ENCODE measurements at places on chromosomes 7 and 10.

GRCh38 chr10:75417522-75417927 lies 13.9 kb upstream of the LRMDA start:
- no peak for DNase-seq

- no peak for DNase-seq
Observed at GRCh38 chr10:73577788-73578187, 13.4 kb downstream of the USP54 start.

DNA sequence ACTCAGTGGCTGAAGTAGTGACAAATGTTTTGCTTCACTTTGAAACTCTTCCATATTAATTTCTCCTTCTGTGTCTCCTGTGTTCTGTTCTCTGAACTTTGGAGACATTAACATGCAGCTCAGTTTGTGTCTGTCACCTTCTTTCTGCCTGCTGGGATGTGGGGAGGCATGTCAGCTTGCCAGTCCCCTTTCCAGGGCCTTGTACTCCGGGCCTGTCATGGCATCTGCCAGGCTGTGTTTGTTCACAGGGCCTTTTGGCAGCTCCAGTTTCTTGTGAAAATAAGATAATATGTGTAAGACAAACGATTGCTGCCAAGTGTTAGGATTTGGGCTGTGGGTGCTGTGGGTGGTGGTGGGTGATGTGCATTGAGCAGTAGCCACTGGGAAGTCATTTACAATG lies 76.1 kb upstream of the ELMO1 start:
- no peak for DNase-seq

GRCh38 chr10:126661841-126662515 lies 8.5 kb downstream of the C10orf90 start:
- no peak for DNase-seq

DNA sequence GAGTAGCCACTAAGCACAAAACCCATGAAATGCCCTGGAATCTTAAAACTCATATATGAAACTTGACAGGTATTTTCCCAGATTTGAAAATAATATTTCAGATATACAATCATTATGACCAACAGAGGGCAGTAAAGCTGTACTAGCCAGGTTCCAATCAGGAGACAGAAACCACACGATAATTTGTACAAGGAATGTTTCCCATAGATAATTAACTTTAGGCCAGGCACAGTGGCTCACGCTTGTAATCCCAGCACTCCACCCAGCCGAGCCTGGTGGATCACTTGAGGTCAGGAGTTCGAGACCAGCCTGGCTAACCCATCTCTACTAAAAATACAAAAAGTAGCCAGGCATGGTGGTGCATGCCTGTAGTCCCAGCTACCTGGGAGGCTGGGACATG lies 31.0 kb upstream of the NUB1 start:
- DNase-seq: no peak

DNA sequence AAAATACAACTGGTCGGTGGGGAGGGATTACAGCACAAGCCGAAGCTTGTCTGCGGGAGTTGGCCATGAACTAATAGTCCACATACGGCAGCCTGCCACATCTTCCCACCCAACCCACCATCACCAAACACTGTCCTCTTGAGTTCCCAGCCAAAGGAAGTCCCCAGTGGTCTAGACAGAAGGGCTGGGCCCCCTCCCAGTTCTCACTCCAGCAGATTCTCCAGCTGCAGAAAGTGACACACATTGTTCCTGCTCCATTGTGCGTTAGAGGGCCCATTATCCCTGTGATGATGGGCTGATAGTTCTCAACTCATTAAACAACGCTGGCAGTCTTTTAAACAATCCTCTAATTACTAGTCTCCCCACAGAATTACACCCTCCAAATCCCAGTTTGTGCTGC lies 148.0 kb downstream of the FGFR2 start:
- DNase-seq: no peak

- no peak for DNase-seq
Observed at GRCh38 chr7:44539669-44540506, 1.2 kb downstream of the NPC1L1 start.

- no peak for DNase-seq
Observed at GRCh38 chr10:80453056-80453841, 861 bp upstream of the TSPAN14 start.

- no peak for DNase-seq
Observed at GRCh38 chr7:107404740-107405537, 64.9 kb upstream of the GPR22 start.

- no peak for DNase-seq
Observed at GRCh38 chr7:19117091-19117869, at the start of gene TWIST1. TWIST1 (minus strand) TSS chr7:19117636; CDS start chr7:19117321, 315 bp downstream.

GRCh38 chr7:107047902-107048782 lies 3.6 kb downstream of the PRKAR2B start:
- no peak for DNase-seq

- no peak for DNase-seq
Observed at GRCh38 chr7:26182706-26183105, 17.8 kb downstream of the HNRNPA2B1 start.

- DNase-seq: no peak
Observed at GRCh38 chr10:58438340-58438871, 53.2 kb downstream of the TFAM start.

- DNase-seq: no peak
Observed at GRCh38 chr7:148084138-148084537, 506.4 kb upstream of the C7orf33 start.

- no peak for DNase-seq
Observed at GRCh38 chr10:79357180-79357579, 9.9 kb downstream of the PPIF start.

GRCh38 chr7:152856351-152856750 lies 96.8 kb downstream of the ACTR3B start:
- no peak for DNase-seq

DNA sequence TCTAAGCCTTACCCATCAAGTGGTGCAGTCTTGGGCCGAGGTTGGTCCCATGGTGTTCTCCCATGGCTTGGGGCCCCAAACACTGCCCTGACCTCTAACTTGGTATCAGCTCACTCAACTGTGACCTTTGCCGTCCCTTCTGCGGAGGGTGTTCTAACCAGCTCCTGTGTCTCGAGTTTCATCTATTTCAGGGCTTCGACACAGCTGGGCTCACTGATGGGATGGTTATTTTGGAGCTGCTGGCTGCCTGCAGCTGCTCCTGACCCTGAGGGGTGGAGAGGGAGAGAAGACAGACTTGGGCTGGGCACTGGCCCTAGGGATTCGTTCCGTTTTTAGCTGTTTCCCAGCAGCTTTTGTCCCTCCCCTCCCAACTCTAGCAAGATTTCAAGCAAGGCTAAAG lies 86.9 kb downstream of the NEURL1 start:
- DNase-seq: no peak

- DNase-seq: no peak
Observed at GRCh38 chr7:133297093-133297492, 44.2 kb downstream of the EXOC4 start.

DNA sequence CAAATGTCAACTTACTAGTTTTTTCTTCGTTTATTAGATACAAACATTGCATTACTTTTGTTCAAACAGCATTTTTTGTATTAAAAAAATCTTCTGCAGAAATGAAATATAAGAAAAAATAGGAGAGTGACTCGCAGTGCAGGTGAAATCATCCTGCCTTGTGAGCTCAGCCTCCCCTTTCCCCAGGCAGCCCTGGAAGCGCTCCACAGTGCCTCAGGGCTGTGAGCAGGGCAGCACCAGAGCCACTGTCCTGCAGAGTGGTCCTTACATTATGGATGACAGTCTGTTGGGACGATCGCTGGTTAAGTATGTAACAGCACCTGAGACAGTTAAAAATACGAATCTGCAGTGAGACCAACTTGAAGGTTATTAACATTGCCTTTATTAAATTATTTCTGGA lies 695.4 kb upstream of the POM121L12 start:
- DNase-seq: no peak

DNA sequence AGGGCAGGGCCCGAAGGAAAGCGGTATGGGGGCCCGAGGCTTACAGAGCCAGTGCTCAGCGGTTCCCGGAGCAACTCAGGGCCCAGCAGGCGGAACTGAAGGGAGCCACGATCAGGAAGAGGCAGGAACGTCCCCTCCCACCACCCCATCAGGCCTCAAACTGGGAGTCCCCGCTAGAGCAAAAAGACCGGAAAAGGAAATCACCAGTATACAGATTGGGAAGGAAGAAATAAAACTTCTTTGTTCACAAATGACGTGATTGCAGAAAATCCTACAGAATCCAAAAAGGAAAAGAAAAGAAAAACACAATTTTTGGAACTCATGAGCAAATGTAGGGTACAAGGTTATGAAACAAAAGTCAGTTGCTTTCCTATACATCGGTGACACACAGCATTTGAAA lies 21.6 kb upstream of the ZFAND2A start:
- no peak for DNase-seq

- no peak for DNase-seq
Observed at GRCh38 chr7:155507576-155507975, 38.8 kb downstream of the CNPY1 start.

DNA sequence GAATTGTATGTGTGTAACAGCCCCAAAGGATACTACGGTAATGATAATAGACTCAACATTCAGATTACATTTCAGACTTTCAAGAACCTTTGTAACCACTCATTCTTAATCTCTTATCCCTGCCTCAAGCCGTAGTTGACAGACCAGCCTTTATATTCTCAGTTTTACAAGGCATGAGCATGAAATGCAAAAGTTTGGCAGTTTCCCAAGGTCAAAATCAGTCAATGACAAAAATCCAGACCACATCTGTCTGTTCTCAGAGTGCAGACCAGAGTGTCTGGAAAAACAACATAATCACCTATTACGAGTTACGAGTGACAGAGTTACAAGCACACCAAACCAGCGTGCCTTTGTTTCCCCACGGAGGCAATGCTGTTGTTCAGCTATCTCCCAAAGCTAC lies 178.6 kb upstream of the LRGUK start:
- DNase-seq: no peak

DNA sequence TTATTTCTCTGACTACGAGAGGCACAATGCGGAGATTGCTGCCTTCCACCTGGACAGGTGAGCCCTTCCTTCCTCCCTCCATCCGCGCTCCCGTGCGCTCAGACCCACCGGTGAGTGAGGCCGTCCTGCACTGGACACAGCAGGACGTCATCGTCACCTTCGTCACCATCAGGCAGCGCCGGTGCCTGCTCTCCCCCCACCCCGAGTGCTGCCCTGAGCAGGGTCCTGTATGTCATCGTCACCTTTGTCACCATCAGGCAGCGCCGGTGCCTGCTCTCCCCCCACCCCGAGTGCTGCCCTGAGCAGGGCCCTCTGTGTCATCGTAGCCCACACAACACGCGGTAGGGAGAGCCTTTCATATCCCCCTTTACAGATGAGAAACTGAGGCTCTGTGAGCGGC lies 43.5 kb upstream of the FOXL3 start:
- no peak for DNase-seq

DNA sequence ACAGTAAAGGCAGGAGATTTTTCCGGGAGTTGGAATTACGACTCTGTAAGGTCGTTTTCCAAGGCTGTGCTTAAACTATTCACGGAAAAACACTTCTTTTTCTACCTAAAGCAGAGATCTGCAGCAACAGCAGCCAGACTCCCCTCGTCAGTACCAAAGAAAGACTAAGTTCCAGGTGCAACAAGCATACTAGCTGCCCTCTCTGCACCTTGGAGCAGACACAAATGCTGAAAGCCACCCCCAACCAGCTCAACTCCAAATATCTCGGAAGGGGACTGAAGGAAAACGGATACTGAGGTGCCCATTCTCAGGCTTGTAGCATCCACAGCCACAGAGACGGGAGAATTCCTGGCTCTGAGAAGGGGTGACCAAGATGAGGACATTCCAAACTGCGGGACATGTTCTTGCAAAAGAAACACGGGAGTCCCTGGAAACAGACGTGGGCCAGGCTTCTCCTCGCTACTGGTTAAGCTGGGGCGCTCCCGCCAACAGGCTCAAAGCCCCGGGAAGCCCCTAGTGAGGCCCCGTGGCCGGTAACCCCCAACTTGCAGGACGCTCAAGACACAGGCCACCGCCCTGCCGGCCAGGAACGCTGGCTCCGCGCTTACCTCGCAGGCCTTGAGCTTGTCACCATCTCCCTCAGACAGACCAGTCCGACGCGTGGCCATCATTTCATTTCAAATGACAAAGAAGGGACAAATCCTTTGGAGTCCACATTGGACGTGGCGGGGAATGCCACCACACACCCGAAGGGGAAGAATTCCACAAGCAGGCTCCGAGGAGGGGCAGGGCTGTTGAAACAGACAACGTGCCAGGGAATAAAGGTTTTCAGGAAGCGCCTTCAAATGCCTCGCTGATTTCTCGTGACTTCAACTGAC lies 2.2 kb downstream of the ARHGAP21 start:
- DNase-seq: no peak

DNA sequence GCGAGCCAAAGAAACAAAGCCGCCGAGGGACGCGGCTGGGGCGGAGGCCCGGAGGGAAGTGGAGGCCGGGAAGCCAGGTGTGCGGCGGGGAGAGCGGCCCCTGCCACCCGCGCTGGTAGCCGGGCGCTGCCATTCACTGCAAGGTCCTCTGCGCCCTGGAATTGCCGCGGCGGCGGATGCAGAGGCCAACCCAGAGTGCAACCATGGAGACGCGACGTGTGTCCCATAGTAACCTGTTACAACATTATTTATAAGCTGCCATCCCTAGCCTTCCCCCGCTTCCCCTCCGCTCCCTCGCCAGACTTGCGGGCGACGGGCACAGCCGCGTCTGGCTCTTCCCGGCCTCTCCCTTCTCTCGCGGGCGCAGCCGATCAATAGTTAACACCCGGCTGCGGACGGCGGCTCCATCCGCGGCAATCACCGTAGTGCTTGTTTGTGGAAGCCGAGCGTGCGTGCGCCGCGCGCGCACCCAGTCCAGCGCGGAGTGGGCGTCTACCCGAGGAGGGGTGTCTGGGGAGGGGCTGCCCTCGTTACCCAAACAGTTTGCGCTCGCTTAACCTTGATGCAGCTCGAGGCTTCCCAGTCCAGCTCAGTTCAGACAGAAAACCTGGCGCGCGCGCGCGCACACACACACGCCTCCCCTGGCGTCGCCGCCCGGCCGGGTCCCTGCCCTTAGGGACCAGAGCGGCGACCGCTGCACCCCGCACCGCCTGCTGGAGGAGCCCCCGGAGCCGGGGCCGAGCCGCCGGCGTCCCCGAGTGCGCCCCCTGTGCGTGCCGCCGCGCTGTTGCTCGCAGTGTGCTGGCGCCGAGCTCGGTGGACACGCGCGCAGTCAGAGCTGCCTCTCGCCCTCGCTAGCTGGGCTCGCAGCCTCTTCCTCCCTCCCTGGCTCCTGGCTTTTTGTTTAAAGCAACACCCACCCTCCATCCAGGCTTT lies 165.4 kb upstream of the DPP6 start:
- no peak for DNase-seq

DNA sequence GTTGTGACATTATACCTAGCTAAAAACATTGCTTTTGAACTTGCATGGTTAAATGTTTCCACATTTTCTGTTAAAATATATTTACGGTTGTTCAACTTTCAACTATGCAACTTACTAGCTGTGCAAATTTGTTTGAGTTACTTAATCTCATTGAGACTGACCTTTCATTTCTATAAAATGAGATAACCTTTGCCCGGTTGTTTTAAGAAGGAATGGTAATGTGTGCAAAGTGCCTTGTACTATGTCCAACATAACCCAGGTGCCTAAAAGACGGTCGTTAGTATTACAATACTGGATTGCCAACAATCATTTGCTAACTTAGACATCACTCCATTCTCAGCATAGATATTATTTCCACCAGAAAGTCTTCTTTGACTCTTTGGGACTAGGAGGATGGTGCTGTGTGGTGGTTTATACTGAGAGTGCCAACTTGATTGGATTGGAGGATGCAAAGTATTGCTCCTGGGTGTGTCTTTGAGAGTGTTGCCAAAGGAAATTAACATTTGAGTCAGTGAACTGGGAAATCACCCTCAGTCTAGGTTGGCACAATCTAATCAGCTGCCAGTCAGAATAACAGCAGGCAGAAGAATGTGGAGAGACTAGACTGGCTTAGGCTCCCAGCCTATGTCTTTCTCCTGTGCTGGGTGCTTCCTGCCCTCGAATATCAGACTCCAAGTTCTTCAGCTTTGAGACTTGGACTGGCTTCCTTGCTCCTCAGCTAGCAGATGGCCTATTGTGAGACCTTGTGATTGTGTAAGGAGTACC lies 85.2 kb upstream of the PDSS1 start:
- no peak for DNase-seq

All from cortex of kidney (tissue), 1 donor.